Activated gamma-delta T cell treated with anti-CD3 and anti-CD28 coated beads, Interleukin-2, amount 50 U/mL, for 16 hours (primary cell): ENCODE measurements at places on chromosomes 7 and 10.

GRCh38 chr7:146647445-146647844 lies 530.8 kb downstream of the CNTNAP2 start:
- DNase-seq, result no peak

GRCh38 chr10:43395571-43396060 lies 13.4 kb downstream of the HNRNPF start:
- DNase-seq, result no peak

DNA sequence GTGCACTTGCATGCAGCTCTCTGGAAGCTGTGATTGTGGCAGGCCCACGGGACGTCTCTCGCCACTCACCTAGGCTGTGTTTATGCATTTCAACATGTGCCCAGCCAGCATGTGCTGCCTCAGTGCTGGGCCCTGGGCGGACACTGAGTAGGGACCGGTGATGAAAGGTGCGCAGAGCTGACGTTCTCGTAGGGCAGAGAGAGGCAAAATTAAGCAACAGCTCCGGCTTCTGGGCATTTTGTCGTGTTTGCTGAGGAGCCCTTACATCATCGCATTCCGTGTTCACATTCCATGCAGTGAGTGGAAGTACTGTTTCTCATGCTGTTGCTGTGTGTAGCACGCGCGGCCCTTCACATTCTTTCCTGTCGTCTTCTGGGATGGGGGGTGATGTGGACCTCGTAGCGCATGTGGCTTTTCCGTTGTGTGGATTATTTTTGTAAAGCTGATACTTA lies 50.5 kb downstream of the PRF1 start:
- DNase-seq, result no peak

GRCh38 chr10:20606985-20607384 lies 290.1 kb downstream of the NEBL start:
- DNase-seq, result no peak

GRCh38 chr7:69685293-69685631 lies 87.0 kb downstream of the AUTS2 start:
- no peak for DNase-seq

DNA sequence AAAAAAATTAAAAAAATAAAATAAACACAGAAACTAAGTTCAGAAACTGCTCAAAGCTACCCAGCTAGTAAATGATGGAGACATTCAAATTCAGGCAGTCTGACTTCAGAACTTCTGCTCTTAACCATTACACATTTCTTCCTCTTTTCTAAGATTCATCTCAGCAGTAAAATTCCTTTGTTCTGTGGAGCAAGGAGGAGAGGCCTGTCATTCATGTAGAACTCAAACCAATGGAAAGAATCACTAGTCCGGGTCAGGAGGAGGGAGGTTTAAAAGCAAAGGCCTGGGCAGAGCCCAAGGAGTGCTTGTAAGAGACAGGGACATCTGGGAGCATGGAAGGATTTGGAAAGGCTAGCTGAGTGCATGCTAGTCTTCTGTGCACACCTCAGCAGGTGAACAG lies 37.9 kb upstream of the DNAJB12 start:
- DNase-seq, result no peak
